ENCODE measurements at places on chromosomes 1 and 21.

GRCh38 chr1:22472596-22472995 lies 20.9 kb downstream of the ZBTB40 start:
- DNase-seq, result no peak

DNA sequence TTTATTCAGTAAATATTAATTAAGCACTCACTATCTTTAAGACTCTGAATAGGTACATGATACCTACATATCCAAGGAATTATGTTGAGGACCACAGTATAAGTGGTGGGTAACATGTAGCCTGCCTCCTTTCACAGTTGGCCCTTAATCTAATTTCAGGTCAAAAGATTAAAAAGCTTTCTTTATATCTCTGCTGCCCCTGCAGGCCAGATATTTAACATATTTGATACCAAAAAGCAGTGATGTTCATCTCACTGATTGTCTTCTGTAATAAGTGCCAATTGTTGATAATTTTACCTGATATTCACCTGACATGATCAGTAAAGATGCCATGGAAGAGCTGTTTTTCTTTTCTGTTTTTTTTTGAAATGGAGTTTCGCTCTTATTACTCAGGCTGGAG lies 36.5 kb downstream of the RLF start:
- no peak for DNase-seq

GRCh38 chr1:238223076-238223640 lies 332.4 kb upstream of the ZP4 start:
- no peak for DNase-seq

- no peak for DNase-seq
These were observed 99.2 kb downstream of the LHX8 start for GRCh38 chr1:75233302-75233929.

- peak; percentile 73 for DNase-seq
These were observed 292.2 kb downstream of the SMYD3 start for GRCh38 chr1:246214708-246215509.

DNA sequence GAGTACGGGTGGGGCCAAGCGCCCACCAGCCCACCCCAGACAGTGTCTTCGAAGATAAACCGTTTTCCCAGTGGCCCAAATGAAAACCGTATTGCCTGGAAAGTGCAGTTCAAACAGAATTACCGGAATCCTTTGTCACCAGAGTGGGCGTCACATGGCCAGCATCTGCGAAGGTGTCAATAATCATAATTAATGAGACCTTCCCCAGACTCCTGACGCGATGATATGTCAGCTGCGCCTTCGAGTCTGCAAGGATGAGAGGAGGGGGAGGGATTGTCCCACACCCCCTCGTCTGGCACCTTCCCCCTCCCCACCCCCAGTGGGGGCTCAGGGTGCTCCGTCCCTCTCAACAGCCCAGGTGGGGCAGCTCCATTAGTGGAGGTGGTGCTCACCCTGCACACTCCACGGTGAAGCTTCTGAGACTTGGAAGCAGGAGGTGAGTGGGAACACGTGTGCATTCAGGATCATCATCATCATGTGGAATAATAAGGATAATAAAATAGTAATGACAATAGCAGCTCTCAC lies 215.1 kb downstream of the PTPRU start:
- DNase-seq, result no peak

DNA sequence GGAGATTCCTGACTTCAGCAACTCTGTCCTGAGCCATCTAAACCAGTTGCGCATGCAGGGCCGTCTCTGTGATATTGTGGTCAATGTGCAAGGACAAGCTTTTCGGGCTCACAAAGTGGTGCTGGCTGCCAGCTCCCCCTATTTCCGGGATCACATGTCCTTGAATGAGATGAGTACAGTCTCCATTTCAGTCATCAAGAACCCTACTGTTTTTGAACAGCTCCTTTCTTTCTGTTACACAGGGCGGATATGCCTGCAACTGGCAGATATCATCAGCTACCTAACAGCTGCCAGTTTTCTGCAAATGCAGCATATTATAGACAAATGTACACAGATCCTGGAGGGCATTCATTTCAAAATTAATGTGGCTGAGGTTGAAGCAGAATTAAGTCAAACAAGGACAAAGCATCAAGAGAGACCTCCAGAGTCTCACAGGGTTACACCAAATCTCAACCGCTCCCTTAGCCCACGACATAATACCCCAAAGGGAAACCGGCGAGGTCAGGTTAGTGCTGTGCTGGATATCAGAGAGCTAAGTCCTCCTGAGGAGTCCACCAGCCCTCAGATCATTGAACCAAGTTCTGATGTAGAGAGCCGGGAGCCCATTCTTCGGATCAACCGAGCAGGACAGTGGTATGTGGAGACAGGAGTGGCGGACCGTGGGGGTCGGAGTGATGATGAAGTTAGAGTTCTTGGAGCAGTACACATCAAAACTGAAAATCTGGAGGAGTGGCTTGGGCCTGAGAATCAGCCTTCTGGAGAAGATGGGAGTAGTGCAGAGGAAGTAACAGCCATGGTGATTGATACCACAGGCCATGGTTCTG lies 2.3 kb downstream of the ZBTB37 start:
- DNase-seq, result no peak

- DNase-seq, result no peak
These were observed 3.0 kb downstream of the SLAMF9 start for GRCh38 chr1:159951016-159951415.

DNA sequence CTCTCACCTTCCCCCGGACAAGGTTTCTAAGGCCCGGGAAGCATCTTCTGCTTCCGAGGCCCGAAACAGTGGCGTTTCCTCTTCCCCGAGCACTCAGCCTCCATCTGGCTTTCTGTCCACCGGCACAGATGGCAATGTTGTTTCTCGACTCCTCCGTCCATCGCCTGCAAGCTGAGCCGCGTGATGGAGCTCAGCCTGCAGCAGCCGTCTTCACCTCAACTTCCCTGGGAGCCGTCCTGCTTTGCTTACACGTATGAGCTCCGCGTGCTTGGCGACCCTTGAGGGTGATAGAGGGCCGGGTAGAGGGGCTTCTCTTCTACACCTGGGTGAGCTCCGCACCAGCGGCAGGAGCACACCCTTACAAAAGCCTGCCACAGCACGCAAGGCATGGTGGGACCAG lies 80.4 kb downstream of the AJAP1 start:
- no peak for DNase-seq

DNA sequence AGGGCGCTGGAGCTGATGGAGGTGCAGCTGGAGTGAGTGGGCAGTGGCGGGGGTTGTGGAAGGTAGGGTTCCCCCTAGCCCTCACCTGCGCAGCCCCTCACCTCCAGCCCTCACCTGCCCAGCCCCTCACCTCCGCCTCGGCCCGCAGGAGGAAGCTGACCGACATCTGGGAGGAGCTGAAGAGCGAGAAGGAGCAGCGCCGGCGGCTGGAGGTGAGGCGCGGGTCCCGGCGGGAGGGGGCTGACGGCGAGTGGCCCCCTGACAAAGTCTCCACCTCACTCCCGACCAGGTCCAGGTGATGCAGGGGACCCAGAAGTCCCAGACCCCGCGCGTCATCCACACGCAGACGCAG lies 2.7 kb downstream of the EVA1B start:
- no peak for DNase-seq

GRCh38 chr1:33815061-33815460 lies 48.8 kb upstream of the HMGB4 start:
- DNase-seq, result no peak

DNA sequence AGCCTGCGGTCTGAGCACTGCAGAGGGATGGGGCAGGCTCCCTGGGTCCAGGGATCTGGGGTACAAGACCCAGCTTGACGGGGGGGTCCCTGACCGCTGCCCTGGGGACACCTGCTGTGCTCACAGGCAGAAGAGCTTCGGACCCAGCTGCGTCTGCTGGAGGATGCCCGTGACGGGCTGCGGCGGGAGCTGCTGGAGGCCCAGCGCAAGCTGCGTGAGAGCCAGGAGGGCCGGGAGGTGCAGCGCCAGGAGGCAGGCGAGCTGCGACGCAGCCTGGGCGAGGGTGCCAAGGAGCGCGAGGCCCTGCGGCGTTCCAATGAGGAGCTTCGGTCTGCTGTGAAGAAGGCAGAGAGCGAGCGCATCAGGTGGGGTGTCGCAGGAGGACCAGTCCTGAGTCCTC lies 25.2 kb downstream of the MFAP2 start:
- no peak for DNase-seq

- no peak for DNase-seq
These were observed 36.7 kb downstream of the DHX9 start for GRCh38 chr1:182875889-182876288.

GRCh38 chr1:35269201-35269988 lies 886 bp downstream of the ZMYM4 start:
- DNase-seq, result no peak

GRCh38 chr1:67838180-67838910 lies 5.1 kb upstream of the GNG12 start:
- no peak for DNase-seq

- DNase-seq, result no peak
These were observed 27.9 kb downstream of the OVAAL start for GRCh38 chr1:180586671-180587155.

- DNase-seq, result no peak
These were observed 8.5 kb downstream of the CGN start for GRCh38 chr1:151519667-151520066.
